Effector CD4-positive, alpha-beta T cell (primary cell): ENCODE measurements at places on chromosomes 16 and 17.

DNA sequence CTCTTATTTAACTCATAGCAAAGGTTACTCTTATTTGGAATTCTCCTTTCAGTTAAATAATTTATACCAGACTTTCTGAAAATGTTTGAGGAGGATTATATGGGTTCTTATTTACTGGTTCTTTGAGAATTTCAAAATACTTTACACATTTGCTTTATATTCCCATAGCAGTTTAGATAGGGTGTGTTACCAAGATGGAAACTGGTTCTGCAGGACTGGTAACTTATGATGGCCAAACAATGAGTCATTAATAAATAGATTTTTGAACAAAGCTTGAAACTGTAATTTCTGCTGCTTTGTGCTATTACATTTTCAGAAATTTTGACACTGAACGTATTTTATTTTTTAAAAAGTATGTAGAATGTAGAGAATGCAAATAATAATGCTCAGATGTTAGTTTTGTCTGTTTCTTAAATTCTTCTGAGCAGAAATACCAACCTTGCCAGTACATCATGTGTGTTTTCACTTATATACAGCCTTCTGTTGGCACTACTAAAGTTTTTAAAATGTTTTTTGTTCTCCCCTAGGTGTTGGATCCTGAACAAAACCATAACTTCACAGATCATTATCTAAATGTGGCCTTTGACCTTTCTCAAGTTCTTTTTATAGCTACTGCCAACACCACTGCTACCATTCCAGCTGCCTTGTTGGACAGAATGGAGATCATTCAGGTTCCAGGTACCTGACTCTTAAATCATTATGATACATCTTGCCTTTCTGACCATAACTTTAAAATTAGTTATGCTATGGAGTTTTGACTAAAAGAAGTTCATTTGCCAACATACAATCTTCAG is 48.3 kb upstream of the ABCC11 start:
- DNase-seq: no peak

DNA sequence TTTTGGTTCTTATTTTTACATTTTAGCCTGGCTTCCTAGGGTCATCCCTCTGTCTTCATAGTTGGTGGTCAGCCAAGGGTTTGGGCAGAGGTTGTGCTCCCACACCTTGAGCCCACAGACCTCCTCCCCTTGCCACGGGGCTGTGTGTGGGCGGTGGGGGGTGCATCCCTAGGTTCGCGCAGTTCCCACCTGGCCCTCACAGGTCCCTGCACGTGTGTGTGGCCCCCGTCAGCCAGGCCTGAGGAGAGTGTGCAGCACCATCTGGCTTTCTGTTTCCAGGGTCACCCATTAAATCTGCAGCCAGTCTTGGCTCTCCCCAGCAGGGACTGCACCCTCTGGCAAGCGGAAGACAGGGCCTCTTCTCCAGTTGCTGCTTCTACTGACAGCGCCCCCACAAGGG is 13.6 kb upstream of the OGFOD3 start:
- DNase-seq: no peak

GRCh38 chr16:17215936-17216335 is 254.8 kb downstream of the XYLT1 start:
- no peak for DNase-seq

- DNase-seq: no peak
These were observed 212.9 kb upstream of the FOXF1 start for GRCh38 chr16:86297391-86297790.

DNA sequence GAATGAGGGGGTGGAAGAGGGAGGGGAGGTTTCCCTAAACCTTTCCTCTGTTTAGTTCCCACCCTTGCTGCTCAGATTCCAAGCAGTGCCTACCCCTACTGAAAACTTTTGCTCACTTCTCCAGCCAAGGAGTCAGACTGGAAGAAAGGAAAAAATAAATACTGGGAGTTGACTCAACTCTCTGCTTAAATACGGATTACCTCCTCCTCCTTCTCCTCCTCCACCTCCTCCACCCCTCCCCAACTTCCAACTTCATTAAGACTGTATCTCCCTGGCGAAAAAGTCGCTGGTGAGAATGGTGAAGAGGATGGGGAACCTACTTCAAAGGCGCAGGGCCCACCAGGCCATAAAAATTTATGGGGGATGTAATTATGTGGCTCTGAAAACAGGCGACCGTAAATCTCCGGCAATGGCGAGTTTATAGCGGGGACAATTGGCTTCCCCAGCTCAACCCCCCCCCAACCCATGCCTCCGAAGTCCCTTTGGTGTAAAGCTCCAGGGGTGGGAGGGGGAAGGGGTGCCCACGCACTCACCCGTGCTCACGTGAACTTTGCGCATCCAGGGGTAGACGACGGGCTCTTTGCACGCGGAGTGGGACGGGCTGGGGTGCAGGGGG is 712 bp downstream of the HOXB4 start:
- no peak for DNase-seq

DNA sequence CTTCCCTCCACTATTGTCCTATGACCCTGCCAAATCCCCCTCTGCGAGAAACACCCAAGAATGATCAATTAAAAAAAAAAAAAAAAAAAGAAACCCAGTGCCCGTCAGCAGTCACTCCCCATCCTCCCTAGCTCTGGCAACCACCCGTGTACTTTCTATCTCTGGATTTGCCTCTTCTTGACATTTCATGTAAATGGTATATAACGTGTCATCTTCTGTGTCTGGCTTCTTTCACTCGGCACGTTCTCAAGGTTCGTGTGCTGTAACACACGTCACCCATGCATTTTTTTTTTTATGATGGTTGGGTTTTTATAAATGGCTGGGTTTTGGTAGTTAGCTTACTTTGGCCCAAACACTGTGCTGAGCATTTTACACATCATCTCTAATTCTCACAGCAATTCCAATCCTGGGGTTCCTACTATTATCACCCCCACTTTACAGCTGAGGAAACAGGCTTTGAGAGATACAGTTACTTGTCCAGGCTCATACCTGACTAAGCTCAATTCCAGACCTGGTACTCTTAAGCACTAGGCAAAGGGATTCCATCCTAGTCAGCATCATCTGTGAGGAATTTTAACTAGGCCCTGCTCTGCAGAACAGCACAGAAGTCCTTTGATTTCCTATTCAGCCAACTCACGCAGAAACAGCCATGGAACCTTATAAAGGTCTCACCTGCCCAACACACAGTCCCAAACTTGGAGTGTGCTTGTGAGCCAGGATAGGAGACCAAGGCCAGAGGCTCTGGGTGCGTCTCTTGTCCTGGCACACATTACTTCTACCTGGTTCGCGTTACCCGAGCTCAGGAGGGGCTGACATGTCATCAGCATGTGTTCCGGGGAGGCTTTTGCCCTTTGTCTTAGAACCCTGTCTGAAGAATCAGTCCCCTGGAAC is 11.7 kb downstream of the NDUFAB1 start:
- no peak for DNase-seq

GRCh38 chr17:15951368-15952047 is 6.6 kb downstream of the ADORA2B start:
- DNase-seq: no peak

DNA sequence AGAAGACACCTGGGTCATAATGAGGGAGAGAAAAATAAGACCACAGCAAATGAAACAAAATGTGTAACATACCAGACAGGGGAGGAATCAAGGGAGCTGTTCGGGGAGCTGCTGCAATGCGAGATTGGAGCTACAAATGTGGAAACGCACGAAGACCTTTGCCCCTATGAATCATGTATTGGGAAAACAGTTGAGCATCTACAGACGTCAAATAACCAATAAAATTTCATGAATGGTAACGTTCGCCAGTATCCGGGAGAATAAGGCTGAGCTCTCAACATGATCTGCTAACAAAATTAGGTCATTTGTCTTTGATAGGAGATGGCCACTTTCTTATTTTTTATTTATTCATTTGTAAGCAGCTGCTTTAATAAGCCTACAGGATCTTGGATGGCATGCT is 486.2 kb upstream of the RBFOX1 start:
- DNase-seq: no peak

DNA sequence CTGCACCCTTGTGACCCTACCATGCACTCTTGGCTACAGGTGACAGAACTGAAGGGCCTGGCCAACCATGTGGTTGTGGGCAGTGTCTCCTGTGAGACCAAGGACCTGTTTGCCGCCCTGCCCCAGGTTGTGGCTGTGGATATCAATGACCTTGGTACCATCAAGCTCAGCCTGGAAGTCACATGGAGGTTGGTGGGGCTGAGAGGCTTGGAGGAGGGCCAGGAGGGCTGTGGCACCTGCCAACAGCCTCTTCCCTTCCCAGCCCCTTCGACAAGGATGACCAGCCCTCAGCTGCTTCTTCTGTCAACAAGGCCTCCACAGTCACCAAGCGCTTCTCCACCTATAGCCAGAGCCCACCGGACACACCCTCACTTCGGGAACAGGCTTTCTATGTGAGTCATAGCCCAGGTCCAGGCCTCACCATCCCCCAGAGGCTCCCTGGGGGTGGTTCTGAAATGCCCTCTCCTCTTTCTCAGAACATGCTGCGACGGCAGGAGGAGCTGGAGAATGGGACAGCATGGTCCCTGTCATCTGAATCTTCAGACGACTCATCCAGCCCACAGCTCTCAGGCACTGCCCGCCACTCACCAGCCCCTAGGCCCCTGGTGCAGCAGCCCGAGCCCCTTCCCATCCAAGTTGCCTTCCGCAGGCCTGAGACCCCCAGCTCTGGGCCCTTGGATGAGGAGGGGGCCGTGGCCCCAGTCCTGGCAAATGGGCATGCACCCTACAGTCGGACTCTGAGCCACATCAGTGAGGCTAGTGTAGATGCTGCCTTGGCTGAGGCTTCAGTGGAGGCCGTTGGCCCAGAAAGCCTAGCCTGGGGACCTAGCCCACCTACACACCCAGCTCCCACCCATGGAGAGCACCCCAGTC is 13.0 kb downstream of the RIPOR1 start:
- no peak for DNase-seq

DNA sequence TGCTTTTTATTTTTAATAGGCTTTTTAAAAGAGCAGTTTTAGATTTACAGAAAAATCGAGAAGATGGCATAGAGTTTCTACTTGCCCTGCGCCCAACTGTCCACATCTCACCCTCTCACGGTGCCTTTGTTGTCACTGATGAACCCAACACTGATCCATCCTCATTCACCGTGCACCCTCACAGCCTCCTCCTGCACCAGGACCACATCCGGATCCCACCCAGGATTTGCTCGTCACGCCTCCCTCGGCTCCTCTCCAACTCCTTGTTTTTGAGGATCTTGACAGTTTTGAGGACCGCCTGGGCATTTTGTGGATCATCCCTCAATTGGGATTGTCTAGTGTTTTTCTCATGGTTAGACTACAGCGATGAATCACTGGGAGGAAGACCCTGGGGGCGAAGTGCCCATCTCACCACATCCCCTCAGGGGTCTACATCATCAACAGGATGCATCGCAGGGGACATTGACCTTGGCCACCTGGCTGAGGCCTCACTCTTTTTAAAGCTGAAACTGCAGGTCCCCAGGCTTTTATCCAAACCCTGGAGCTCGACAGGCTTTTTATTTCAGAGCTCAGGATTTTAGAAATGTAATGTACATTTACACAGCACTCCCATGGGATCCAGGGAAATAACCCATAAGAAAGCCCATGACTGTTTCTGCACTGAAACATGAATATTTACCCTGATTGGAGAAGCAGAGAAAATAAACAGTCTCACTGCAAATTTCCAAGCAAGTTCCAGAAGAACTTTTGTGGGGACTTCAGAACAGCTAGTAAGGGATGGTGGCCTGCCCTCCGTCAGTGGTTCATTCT is 71.8 kb upstream of the ZNF469 start:
- DNase-seq: no peak

- DNase-seq: no peak
These were observed 517.6 kb downstream of the MAF start for GRCh38 chr16:79082970-79083369.

GRCh38 chr17:27326051-27326450 is 32.1 kb downstream of the WSB1 start:
- DNase-seq: no peak

GRCh38 chr16:72324578-72324977 is 152.6 kb upstream of the PMFBP1 start:
- DNase-seq: no peak
